ENCODE measurements at places on chromosomes 7 and 10.

DNA sequence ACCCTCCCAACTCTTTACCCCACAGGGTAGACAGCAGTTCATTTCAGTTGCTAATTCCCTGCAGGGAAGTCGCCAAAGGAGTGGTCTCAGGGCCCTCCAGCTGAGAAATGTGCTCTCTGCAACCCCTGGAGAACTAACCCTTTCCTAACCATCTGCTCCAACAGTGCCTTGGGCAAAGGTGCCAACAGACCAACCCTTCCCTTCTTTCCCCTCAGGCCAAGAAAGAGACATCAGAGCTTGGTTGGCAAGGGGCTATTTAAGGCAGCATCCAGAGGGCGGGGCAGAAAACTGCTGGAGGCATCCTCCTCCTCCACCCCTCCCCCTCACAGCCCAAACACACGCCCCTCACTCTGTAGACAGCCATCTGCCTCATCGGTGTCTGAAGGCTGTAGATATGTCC is 1.7 kb downstream of the SORBS1 start:
- DNase-seq, result no peak

DNA sequence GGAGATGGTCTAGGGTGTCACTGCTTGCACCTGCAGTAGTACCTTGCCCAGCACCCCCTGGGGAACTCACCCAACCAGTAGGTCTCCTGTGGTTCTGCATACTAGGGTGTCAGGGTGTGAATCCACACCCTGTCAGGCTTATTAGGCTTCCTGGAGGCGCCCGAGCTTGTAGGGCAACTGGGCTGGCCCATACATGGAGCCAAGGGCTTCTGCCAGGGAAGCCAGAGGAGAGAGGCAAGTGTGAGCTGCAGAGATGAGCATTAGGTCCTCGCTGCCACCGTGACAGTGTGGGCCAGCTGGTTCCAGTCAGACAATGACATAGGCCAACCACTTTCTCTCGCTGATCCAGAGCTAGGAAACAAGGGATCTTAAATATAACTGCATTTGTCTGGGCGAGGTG is 11.2 kb downstream of the MXI1 start:
- DNase-seq, result no peak

GRCh38 chr10:122988501-122988900 is 8.3 kb downstream of the PSTK start:
- no peak for DNase-seq

DNA sequence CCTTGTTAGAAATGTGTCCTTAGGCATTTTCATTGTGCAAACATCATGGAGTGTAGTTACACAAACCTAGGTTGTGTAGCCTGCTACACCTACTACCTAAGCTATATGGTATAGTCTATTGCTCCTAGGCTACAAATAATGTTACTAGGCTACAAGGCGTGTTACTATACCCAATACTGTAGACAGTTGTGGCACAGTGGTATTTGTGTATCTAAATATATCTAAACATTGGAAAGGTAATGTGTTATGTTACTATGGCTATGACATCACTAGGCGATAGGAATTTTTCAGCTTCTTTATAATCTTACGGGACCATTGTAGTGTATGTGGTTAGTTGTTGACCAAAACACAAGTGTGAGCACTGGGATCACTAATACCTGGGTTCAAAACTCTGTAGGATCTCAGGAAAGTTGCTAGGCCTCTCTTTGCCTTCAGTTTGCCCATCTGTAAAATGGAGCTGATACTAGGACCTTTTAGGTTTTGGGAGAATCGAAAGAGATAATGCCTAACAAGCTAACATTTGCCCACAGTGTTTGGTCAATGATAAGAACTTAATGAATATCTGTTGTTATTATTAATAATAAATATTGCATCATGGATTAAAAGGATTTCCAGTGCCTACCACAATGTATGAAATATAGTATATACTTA is 2.7 kb downstream of the BICC1 start:
- no peak for DNase-seq

- no peak for DNase-seq
These were observed 41.9 kb downstream of the ETV1 start for GRCh38 chr7:13947535-13947934.

DNA sequence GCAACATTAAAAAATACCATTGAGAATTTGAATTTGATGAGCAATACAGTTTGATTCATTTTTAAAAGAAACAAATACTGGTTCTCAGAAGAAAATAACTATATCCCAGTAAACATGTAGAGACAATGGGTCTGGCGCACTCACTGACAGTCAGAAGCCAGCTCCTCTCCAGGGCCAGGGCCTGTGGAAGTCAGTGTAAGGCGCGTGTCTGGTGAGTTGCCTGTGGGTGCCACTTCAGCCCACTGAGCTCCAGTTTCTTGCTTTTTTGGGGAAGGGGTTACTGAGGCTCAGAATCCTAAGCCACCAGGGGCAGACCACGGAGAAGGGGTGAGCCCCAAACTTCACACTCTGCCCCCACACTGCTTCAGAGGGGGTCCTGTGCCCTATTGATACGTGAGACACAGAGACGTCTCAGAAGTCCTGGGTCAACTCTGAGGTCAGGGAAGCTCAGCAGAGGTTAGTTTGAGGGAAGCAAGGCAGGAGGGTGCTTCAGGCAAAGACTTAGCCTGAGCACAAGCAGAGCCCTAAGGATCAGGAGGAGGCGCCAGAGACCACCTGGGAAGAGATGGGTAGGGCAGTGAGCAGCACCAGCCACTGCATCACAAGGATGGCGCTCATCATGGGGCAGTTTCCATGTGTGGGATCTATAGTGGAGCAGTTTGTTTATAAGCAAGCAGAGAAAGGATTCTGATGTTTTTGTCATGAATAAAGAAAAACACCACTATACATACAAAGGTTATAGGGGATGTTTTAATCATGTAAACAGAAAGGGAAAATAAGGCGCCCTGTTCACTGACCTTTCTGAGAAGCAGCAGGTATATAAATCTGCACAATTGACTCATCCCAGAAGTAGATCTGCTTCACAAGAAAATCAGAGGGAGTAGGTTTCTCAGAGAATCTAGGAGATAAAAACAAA is 95.7 kb downstream of the PKD1L1 start:
- no peak for DNase-seq

DNA sequence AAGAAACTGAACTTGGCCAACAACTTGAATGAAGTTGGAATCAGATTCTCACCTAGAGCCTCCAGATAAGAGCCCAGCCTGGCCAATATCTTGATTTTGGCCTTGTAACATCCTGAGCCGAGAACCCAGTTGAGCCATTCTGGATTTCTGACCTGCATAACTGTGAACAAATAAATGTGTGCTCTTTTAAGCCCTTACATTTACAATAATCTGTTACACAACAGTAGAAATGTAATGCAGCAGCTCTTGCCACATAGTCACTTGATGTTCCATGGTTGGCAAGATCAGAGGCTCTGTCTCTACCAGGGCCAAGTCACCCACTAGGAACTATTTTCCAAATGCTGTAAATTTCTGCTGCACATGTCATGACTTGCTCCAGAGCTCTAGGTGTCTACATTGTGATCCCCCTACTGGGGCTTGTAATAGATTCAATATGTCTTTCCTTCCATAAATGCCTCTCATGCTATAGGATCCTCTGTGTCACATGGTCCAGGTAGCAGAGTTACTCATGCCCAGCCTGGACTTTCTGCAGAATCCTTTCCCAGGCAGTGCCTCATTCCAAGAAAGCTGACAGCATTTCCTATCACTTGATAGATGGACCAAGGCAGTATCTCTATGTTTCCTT is 11.4 kb upstream of the RBM20 start:
- no peak for DNase-seq

- peak; percentile 68 for DNase-seq
These were observed at the start of gene DNAJC12 for GRCh38 chr10:67837541-67838314. Gene DNAJC12, minus strand, starts transcription at chr10:67838188. Its CDS starts 177 bp downstream, at chr10:67838011.

- DNase-seq, result peak; percentile 21
These were observed 209.7 kb upstream of the TMEM196 start for GRCh38 chr7:19982841-19983835.

GRCh38 chr10:5659702-5660528 is 6.5 kb downstream of the ASB13 start:
- no peak for DNase-seq

All from left kidney (tissue), 8 donors.